Thymus (tissue), 14 donors: ENCODE measurements at places on chromosomes 2 and 18. TPM values are rescaled to one million over a fixed set of nuclear protein-coding genes. Genes with fewer than 3 reads are reported as not detected.

The CYP1B1 gene
- total RNA-seq, result 14.4 TPM

The SELENOI gene
- total RNA-seq, result 9.1 TPM

GRCh38 chr2:158321264-158321663 is 135.3 kb downstream of the CCDC148 start:
- no peaks in the 10 kb centered on the region for H3K36me3 ChIP-seq
- no peak overlapping the region for H3K4me3 ChIP-seq

The PPP1R1C gene
- 35.9 TPM for total RNA-seq

GRCh38 chr18:57095884-57096283 is 51.0 kb upstream of the BOD1L2 start:
- H3K4me3 ChIP-seq, result no peak overlapping the region
- no peaks in the 10 kb centered on the region for H3K27me3 ChIP-seq

DNA sequence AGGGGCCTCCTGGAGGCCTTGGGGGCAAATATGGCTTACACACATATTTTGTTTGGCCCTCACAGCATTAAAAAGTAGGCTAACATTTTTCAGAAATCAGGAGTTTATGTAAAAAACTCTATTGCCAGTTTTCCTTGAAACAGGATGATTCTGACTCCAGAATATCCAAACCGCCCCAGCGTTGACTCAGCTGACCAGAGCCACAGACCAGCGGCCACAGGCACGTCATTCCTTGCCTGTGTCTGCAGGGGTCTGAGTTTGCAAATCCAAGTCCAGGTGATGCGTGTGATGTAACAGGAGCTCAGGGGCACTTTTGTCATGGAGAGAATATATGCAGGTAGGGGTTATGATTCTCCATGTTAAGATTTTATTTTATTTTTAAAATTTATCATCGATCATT is 79.4 kb upstream of the ALKAL2 start:
- no peak overlapping the region for H3K27ac ChIP-seq
- no peaks in the 10 kb centered on the region for H3K27me3 ChIP-seq
- no peak overlapping the region for H3K4me3 ChIP-seq
- no peak for DNase-seq
- H3K36me3 ChIP-seq, result no peaks in the 10 kb centered on the region
- no peaks in the 10 kb centered on the region for H3K4me1 ChIP-seq

DNA sequence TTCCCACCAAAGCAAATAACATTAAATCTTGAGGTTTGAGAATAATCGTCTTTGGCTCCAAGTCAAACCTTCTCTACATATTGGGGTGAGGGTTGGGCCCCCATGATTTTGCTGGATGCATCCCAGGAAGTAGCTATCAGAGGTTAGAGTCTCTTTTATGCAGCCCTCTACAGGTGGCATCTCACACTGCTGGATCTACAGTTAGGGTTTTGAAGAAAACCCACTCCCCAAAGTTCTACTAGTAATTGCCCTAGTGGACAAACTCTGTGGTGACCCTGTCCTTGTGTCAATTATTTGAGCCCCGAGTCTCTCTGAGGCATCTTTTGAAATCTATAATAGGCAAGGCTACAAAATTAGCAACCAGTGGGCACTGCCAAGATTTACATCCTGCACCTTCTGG is 15.0 kb upstream of the REG1A start:
- no peaks in the 10 kb centered on the region for H3K27me3 ChIP-seq
- no peak overlapping the region for H3K4me3 ChIP-seq
- no peak for DNase-seq
- no peaks in the 10 kb centered on the region for H3K4me1 ChIP-seq
